NCI-H1417 (cell line): ENCODE measurements at places on chromosomes 7 and 10.
A peak's percentile ranks its signal among the peaks of the same experiment; 100 is the strongest.

GRCh38 chr10:128879441-128880140, 587.5 kb upstream of the MGMT start:
- no peak for DNase-seq

- DNase-seq, result no peak
Measured at GRCh38 chr7:40570223-40570622, 435.4 kb downstream of the SUGCT start.

DNA sequence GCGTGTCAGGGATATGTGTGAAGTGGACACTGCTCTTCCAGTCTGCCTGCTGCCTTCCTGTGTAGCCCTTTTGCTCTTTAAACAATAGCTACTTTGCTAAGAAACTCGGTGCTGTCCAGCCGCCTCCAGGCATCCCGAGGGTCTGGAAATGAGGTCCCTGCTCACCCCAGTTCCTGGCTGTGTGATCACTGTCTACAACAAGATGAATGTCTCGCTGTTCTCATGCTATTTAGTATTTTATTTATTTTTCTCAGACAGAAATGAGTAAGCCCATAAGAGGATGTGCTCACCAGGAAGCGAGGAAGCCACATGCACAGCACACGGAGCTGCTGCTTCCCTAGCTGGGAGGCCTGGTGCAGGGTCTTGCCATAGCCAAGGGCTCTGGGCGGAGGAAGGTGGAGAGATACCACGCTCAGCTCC, 167.0 kb upstream of the PITRM1 start:
- no peak for DNase-seq

- DNase-seq, result no peak
Measured at GRCh38 chr7:67398916-67399315, 402.3 kb downstream of the TYW1 start.

- DNase-seq, result peak; percentile 34
Measured at GRCh38 chr7:93202594-93203250, 23.5 kb downstream of the HEPACAM2 start.

- no peak for DNase-seq
Measured at GRCh38 chr7:102220229-102220850, 66.3 kb upstream of the SH2B2 start.

DNA sequence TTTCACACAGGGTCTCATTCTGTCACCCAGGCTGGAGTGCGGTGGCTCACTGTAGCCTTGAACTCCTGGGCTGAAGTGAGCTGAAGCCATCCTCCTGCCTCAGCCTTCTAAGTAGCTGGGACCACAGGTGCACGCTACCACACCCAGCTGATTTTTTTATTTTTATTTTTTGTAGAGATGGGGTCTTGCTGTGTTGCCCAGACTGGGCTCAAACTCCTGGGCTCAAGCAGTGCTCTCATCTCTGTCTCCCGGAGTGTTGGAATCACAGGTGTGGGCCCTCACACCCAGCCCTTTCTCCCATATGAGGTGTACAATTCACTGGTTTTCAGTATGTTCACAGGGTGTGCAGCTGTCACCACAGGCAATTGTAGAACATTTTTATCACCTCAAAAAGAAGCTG, 5.2 kb downstream of the INPP5A start:
- DNase-seq, result no peak

DNA sequence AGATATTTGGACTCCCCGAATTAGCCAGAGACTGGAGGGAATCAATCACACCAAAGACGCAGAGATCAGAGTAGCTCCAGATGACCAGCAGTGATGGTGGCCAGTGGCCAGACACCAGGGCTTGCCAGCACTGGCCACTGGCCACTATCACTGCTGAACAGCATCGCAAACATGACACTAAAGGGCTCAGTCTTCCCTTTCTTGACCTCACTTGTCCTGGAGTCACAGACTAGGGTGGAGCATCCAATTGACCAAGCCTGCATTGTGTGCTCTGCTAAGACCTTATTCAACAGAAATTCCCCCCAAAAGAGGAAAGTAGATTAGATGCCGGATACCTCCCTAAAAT, 234.7 kb downstream of the CREB5 start:
- no peak for DNase-seq

DNA sequence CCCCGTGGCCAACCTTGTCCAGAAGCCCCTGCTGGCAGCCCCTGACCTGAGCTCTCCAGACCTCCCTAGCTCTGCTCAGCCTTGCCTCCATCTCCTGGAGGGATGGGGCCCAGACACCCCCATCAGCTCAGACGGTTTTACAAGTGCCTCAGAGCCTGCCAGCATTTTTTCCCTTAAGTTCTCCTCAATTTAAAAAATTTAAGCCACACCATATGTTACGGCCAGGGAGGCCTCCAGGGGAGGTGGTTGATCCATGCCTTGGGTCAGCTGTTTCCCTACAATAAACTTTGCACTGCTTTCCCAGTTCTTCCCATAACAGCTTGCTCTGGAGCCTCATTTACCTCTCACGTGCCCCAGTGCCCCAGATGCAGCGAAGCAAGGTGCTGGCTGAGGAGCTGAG, 143.5 kb downstream of the RGS10 start:
- no peak for DNase-seq

DNA sequence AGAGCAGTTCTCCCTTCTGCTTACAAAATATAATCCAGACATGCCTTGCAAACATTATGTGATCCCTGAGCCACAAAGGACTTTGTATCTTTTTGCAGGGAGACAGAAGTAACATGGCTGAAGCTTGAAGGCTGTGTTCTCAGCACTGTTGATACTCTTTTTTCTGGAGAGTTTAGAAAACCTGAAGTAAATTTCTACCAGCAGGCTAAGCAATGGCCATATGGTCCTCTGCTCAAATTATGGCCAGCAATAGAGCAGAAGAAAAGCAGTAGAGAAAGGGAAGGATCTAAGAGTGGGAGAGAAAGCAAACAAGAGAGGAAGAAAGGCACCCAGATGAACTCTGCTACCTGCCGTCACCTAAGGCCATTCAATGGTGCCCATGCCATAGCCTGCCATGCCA, 98.4 kb downstream of the ABLIM1 start:
- DNase-seq, result no peak

GRCh38 chr10:124928087-124928486, 13.8 kb upstream of the ZRANB1 start:
- DNase-seq, result no peak

DNA sequence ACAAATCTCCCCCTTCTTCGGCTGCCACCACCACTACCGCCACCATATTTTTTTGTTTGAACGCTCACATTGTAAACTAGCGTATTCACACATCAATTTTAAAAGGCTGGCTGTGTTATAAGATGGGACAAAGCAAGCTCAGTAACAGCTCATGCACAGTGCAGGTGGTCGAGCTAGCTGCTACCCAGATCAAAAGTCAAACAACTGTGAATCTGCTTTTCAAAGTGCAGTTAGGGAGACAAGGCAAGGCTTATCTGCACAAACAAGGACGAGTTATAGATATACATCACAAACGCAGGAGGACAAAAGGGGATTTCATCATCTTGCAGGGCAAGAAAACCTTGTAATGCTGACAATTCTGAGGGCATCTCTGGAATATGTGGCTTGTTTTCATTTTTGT, 231.6 kb downstream of the VTI1A start:
- no peak for DNase-seq

- peak; percentile 92 for DNase-seq
Measured at GRCh38 chr7:28329661-28330363, 82.5 kb upstream of the CREB5 start.

DNA sequence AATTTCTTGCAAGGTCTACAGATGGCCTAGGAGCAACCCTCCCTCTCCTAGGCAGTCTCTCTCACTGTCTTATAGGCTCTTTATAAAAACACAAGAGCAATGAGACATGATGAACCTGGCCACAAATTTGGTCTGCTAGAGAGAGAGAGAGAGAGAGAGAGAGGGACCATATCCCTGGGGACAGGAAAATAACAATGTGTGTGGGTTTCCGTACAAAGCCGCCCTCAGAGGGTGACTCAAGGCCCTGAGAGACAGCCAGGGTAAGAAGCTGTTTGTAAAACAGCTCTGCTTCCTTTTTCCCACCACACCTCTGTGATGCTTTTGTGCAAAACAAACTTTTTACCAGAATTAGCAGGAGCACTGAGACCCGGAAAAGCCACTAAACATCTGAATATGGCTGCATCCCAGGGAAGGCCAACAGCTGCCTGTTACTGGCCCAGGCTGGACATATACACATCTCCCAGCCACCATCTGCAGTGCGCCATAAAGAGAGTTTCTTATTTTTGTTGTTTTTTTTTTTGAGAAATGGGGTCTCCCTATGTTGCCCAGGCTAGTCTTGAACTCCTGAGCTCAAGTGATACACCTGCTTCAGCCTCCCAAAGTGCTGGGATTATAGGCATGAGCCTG, 18.4 kb downstream of the GIMAP5 start:
- no peak for DNase-seq

DNA sequence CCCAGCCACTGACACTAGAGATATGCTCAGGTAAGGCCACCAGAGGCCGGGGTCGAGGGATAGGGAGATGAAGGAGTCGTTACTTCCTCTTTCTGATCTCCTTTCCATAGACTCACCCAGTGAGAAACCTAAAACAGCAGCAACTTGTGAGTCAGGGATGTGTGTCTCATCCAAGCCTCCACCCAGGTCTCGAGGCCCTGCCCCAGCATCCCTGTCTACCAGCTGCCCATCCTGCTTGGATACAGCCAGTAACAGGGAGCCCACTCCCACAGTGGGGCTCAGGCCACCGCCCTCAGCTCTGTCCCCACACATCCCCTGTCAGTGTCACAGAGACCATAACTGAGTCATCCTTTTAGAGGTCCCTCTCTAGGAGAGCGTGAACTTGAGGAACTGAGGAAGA, 49.6 kb upstream of the CHST15 start:
- no peak for DNase-seq

DNA sequence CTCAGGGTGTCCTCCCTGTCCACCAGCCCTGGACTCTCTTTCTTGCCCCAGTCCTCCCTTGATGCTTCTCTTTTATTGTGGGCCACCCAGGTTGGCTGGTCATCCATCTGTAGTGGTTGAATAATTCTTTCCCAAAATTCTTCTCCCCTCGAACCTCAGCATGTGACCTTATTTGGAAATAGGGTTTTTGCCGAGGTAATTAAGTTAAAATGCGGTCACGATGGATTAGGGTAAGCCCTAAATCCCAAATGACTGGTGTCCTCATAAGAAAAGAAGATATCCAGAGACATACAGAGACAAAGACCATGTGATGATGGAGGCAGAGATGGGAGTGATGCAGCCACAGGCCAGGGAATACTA, 74.3 kb downstream of the GFRA1 start:
- DNase-seq, result no peak

- DNase-seq, result no peak
Measured at GRCh38 chr10:13420532-13421307, 72.6 kb upstream of the SEPHS1 start.

- no peak for DNase-seq
Measured at GRCh38 chr7:151351967-151352366, 10.4 kb downstream of the NUB1 start.

GRCh38 chr10:600876-601659, 88.4 kb downstream of the DIP2C start:
- no peak for DNase-seq

DNA sequence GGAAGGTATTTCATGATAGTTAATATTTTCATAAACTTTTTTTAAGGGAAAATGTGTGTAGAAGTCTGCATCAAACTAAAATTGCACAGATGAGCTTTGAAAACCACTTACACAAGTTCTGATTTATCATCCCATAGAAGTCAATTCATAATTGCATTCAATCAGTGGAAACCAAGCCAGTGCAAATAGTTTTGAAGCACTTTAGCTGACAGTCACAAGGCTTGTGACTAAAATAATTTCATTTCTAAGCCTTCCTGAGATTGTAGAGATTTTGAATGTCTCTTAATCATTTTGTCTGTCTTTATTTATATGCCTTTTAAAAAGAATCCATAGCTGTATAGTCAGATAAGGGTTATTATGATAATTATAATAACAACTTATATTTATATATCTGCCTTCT, 41.4 kb downstream of the EXOC4 start:
- DNase-seq, result no peak

DNA sequence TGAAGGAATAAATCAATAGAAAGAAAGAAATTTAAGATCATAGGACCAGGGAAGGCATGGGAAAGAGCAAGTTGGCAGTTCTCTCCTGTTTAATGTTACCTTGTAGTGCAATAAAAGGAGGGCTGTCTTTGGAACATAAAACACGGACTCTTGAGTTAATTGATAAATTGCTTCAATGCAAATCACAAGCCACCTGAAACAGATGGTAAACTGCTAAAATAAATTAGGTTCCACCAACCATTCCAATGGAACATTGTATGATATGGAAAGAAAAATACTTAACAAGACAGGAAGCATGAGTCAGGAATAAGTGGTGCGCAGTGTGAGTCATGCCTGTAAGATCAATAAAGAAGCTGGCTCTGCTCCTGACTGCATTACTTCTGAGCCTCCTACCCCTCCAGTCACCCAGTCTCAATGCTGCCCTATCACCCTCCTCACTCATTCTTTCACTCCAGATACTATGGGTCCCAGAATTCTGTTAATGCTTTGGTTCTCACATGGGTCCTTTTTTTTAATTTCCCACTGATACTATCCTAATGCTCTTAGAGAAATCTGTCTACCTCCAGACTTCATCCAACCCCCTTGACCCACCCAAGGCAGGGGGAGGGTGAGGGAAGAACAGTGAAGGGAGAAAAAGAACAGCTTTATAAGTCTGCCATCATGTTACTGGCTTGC, 78.9 kb downstream of the LRRC17 start:
- peak; percentile 60 for DNase-seq

GRCh38 chr7:9127901-9128300, 694.5 kb downstream of the NXPH1 start:
- no peak for DNase-seq

- DNase-seq, result no peak
Measured at GRCh38 chr10:77321838-77322237, 315.8 kb downstream of the KCNMA1 start.

GRCh38 chr10:31770307-31770902, 158.2 kb downstream of the ARHGAP12 start:
- no peak for DNase-seq

GRCh38 chr10:298033-298432, 162.8 kb downstream of the ZMYND11 start:
- no peak for DNase-seq

- no peak for DNase-seq
Measured at GRCh38 chr10:86671419-86671818, 3.1 kb downstream of the LDB3 start.

DNA sequence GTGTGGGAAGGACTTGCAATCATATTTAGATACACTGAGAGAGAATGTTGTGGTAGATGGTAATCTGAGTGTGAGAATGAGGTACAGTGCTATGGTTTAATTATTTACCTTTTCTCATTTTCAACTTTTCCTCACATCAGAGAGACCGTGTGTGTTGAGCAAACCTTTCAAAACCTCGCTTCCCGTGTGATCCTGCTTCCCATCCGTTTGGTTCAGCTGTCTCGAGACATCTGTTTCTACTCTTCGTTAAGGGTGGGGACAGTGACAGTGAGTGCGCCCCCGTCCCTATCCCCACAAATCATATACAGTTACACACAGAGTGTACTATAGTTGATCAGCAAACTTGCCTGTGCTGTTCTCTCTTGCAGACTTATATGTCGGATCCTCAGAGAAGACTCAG, 33.0 kb upstream of the NOBOX start:
- no peak for DNase-seq
